Type B pancreatic cell (in vitro differentiated cells): ENCODE measurements at places on chromosomes 3 and 15.

GRCh38 chr15:65758242-65758641 lies 33.9 kb downstream of the DENND4A start:
- no peak for DNase-seq

- DNase-seq = no peak
Observed at GRCh38 chr3:123993818-123994217, 1.9 kb upstream of the ROPN1 start.

DNA sequence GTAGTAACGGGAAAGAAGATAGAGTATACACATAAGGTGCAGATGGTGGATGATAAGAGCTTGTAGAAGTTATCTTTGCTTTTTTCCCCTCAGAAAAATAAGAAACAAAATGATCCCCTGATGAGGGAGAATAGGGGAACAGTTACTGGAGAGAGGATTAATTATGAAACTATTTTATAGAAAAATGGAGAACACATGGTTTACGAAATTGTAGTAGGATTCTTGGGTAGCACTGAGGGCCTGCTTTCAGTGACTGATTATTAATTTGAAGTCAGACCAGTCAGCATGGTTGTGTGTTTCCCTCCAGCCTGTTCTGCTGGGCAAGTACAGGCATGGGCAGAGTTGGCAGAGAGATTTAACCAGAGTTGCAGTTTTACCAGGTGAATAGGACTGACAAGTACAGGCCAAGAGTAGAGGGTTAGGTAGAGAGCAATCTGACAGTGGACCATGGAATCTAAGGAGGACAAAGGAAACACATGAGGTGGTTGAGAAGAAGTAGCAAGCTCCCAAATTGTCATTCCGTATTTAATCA lies 5.9 kb downstream of the SLC49A4 start:
- DNase-seq = no peak

GRCh38 chr15:53549697-53550305 lies 209.7 kb downstream of the WDR72 start:
- DNase-seq = no peak

- no peak for DNase-seq
Observed at GRCh38 chr3:112967828-112968227, 7.1 kb downstream of the CD200R1 start.

DNA sequence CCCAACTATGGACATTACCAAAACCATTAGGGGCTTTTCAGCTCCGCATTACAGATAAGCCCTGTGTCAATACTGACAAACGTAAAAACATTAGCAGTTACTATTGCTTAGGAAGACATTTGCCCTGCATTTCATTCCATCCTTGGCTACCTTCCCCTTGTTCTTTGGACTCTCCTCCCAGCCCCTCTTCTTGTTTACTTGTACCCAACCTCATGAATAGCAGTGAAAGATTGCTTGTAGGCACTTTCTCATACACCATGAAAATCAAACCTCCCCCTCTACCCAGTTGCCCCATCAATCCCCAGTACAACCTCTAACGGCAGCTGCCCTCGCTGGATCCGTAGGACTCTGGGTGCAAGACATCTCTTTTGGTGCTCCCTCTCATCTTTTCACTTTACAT lies 16.9 kb upstream of the FAM107A start:
- DNase-seq = no peak

- DNase-seq = no peak
Observed at GRCh38 chr15:40238532-40239403, at the start of gene PAK6. PAK6 (plus strand) TSS chr15:40239063; CDS start chr15:40264786, 25,723 bp downstream.

DNA sequence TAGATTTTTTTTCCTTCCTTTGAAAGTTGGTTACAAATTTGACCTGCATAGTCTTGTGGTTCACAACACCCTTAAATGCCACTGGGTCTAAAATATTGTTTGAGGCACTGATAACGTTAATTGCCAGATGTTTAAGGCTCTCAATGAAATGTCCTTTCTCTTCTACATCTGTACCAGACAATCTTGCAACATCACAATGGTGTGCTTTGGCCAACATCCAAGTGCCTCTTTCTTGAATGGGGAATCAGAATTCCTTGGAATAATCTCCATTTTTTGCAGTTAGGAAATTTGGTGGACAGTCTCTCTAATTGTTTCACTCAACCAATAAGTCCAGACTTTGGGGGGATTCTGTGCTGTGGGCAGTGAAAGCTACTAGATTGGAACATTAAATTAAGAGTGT lies 26.0 kb upstream of the PEX5L start:
- no peak for DNase-seq

DNA sequence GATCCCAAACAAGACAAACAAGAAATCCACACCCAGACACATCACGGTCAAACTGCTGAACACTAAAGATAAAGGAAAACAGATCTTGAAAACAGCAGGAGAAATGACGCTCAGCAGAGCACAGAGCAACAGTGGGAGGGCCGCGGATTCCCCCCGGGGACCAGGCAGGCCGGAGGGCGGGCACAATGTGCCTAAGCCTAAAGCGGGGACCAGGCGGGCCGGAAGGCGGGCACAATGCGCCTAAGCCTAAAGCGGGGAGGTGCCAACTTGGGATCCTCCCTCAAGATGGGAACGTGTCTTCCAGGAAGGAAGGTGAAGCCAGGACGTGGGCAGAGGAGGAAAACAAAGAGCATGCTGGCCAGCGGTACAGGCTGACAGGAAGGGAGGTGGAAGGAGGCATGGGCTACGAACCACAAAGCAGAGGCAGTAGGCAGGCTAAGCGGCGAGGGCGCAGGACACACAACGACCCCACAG lies 31.1 kb downstream of the CYFIP1 start:
- DNase-seq = no peak

DNA sequence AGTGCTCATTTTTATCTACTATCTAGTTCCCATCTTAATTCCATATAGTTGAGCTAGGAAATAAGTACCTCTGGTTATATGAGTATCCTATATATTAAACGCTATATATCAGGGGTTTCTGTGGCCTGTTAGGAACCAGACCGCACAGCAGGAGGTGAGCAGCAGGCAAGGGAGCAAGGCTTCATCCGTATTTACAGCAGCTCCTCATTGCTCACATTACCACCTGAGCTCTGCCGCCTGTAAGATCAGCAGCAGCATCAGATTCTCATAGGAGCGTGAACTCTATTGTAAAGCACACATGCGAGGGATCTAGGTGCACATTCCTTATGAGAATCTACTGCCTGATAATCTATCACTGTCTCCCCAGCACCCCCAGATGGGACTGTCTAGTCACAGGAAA lies 23.0 kb downstream of the GSK3B start:
- no peak for DNase-seq

DNA sequence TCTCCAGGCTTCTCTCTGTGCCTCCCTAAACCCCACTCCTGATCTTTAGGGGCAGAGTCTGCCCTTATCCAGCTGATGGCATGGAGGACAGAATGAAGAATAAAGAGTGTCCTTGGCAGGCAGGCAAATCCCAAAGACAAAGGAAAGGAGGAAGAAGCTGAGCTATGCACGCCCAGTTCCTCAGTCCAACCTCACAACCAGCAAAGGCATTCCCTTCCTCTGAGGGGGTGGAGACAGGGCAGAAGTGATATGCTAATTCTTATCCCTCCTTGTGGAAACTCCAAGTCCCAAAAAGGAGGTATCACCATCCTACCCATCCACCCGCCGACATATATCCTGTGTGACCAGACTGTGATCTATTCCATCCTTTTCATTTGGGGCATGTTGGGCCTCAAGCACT lies 10.5 kb upstream of the CCDC54 start:
- DNase-seq = no peak

DNA sequence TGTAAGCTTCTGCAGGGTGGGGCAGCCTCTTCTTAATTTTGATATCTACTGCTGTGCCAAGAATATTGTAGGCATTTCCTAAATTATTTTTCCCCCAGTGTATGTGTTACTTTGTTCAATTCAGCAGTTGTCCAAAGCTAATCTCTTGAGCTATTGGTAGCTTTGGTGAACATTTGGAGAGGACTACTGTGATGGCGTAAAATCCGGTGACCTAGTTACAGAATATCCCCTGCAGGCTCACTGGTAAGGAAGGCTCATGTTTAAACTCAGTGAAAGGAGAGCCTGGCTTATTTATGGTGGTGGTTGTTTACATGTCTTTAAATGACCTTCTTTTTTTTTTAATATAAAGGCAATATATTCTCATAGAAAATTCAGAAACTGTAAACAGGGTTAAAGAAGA lies 105.6 kb downstream of the LPP start:
- no peak for DNase-seq

DNA sequence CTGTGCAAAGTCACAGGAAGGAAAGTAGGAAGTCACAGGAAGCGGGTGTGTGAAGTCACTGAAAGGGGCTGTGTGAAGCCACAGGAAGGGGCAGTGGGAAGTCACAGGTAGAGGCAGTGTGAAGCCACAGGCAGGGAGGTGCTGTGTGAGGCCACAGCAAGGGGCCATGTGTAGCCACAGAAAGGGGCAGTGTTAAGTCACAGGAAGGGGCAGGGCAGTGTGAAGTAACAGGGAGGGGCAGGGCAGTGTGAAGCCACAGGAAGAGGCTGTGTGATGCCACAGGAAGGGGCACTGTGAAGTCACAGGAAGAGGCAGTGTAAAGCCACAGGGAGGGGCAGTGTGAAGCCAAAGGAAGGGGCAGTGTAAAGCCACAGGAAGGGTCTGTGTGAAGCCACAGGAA lies 36.5 kb downstream of the GASK1A start:
- DNase-seq = no peak

GRCh38 chr3:47578691-47579632 lies at the start of gene CSPG5:
CSPG5 (minus strand) TSS chr3:47578865; CDS start chr3:47578693, 172 bp downstream.
- DNase-seq = no peak

DNA sequence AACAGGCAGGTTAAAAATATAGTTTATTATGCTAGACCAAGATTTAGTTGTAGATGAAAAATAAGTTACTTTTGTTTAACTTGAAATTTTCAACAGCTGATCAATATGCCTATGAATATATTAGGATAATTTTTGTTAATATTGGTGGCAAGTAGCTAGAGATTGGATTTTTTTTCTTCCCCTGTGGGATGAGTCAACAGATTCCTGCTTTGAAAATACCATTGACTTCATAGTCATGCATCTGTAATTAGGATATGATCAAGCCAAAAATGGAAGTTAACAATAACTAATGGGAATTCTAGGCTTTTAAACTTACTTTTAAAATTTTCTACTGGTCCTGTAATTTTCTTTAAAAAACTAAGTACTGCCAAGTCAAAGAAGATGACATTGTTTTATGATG lies 211.7 kb downstream of the ZIC1 start:
- no peak for DNase-seq

- no peak for DNase-seq
Observed at GRCh38 chr3:155228676-155229075, 64.8 kb downstream of the STRIT1 start.

GRCh38 chr3:114218578-114219185 lies 18.7 kb downstream of the ZNF80 start:
- no peak for DNase-seq

- DNase-seq = peak; percentile 80
Observed at GRCh38 chr3:142963516-142964448, at the start of gene PAQR9. PAQR9 (minus strand) TSS chr3:142963674; CDS start chr3:142963336, 338 bp downstream.

DNA sequence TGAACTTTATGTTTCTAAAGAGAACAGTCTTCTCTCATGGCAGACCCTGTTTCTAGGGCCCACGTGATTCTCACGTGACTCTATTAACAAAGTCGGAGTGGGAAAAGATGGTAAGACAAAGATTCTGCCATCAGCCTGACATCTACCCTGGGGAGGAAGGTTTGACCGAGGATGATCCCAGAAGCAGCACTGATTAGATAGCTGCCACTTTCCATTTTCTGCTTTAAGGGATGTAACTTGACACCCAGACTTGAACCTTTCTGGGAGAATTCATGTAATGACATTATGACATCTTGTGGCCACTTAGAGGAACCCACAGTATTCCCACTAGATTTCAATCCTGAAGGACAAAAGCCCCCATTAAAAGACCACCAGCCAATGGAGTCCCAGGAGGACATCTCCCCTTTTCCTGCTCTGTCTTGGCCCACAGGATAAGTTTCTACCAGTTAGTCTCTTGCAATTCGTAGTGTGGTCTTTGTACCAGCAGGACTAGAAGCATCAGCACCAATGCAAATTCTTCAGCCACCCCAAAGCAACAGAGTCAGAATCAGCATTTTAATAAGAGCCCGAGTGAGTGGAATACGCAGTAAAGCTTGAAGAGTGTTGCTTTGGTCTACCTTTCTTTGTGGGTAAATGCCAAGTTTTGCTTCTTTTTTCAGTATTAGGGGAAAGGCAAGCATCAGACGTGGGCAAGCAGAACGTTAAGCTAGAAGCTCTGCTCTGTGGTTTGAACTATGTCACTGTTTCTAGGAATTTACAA lies 480.5 kb upstream of the PROK2 start:
- no peak for DNase-seq

GRCh38 chr15:70505936-70506912 lies 257.1 kb downstream of the UACA start:
- no peak for DNase-seq

DNA sequence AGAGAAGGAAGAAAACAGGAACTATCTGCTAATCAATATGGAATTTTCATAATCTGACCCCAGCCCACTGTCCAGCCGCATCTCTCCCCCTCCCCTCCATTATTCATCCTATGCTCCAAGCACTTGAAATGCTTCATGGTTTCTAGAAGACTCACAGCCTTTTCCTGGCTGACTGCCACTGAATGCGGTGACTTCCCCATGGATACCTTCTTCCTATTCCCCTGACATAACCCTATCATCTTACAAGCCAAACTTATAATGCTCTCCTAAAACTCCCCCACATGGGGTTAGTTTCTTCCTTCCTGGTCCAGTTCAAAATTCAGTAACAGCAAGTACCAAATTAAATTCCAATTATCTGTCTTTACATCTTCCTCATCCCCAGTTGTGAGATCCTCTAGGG lies 31.2 kb upstream of the PTX3 start:
- DNase-seq = no peak

DNA sequence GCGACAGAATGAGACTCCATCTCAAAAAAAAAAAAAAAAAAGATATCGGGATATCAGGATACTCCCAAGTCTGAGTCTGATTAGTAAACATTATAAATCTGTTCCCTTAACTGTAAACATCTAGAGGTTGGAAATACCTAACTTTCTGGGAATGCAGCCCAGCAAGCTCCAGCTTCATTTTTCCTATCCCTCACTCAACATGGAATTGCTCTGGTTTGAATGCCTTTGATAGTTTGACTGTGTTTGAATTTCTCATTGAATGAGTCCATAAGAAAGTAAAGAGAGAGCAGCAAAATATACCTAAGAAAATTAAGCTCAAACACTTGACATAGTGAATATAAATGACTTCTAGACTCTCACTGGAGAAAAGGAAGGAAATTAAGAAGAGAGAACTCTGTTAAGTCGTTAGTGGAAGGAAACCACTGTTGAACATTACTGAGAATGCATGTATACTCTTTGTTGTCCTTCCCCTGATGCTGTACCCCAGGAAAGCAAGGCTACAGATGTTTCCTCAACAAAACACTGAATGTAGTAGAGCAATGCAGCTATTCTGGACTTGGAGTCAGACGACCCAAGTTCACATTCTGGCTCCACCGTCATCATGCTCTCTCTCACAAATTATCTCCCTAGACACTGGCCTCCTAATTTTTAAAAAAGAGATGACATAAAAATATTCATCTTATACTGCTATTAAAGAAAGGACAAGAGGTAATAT lies 62.4 kb downstream of the CD200 start:
- no peak for DNase-seq

GRCh38 chr3:48524970-48525369 lies 21.0 kb upstream of the SHISA5 start:
- no peak for DNase-seq
